ENCODE measurements at places on chromosomes 12 and 14.

DNA sequence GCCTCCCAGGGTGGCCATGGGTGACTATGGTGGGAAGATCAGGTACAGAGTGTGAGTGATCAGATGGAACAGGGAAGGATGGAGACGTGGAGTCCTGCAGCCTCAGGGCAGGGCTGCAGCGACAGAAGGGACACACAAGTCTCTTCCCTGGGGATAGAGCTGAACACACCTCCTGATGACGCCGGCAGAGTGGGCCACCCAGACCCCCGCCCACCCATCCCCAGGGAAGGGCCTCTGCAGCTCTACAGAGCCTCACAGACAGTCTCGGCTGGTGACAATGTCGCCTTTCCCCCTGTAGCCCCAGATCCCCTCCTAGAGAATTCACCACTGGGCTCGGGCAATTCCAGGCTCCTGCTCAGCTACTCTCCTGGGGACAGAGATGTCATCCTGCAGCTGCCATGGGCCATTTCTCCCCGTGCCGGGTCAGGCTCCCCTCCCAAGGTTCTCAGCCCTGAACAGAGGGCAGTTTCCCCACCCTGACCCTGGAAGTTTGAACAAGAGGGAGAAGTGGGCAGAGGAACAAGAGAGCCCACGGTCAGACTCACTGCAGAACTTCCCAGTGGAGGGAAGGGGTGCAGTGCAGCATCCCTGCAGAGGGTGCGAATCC, 115.7 kb downstream of the NCOR2 start:
- peaks cover 5% of the 10 kb centered on the region for H3K4me1 ChIP-seq
- no peaks in the 10 kb centered on the region for H3K27me3 ChIP-seq
- H3K4me3 ChIP-seq, result no peak overlapping the region

- no peaks in the 10 kb centered on the region for H3K36me3 ChIP-seq
- no peak for DNase-seq
- H3K4me1 ChIP-seq, result no peaks in the 10 kb centered on the region
- peak overlapping the region; percentile 7 for H3K27ac ChIP-seq
- H3K4me3 ChIP-seq, result no peak overlapping the region
Measured at GRCh38 chr14:30214461-30215090, 286.9 kb upstream of the PRKD1 start.

DNA sequence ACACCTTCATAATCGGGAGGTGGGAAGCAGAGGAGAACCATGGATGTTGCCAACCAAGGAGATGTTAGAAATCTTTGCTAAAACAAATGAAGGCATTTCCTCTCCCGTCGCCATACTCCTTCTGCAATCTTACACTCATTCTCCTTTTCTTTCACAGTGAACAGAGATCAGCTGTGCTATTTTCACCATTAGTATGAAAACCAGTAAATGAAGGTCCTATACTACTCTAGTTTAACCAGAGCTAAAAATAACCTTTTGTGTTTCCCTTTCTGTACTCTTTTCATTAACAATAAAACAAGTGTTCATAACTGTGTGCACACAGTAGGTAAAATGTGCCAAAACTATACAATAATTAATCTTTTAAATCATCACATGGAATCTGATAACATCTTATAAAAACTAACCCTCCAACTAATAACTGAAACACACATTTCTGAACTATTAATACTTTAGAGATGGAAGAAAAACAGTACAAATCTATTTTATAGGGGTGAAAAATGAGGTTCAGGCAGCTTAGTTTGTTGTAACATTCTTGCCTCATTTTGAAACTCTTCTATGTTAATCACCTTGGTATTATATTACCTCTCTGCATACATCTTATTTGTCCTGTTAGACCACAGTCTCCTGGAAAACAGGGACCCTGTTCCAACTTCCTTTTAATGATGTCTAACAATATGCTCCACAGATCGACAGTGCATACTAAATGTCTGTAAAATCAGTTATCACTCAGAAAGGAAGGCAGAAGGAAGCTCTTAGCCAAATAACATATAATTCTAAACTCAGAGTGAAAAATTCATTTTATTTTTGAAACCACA, 69.5 kb downstream of the SPPL3 start:
- no peaks in the 10 kb centered on the region for H3K36me3 ChIP-seq
- H3K4me3 ChIP-seq, result no peak overlapping the region
- H3K4me1 ChIP-seq, result peaks cover 5% of the 10 kb centered on the region
- no peak for DNase-seq

GRCh38 chr12:98355322-98355721, 160.1 kb upstream of the TMPO start:
- H3K4me3 ChIP-seq, result no peak overlapping the region
- DNase-seq, result no peak
- H3K4me1 ChIP-seq, result no peaks in the 10 kb centered on the region
- no peaks in the 10 kb centered on the region for H3K36me3 ChIP-seq
- H3K27ac ChIP-seq, result no peak overlapping the region

DNA sequence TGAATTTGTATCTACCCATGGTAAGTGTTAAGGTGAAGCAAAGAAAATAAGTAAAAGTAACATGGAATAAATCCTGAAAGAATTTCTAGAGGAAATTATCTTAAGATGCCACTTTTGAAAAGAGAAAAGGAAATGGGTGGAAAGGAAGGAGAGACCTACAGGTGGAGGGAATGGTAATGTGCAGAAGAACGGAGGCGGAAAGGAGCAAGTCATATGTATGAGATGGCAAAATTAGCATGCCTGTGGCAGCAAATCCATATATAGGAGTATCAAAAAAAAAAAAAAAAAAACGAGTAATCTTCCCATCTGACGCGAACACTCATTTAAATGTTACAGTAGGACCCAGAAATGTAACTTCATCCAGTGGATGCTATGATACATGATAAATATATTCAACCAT, 23.0 kb downstream of the OSBPL8 start:
- DNase-seq, result no peak
- H3K27ac ChIP-seq, result no peak overlapping the region
- H3K4me3 ChIP-seq, result no peak overlapping the region
- no peaks in the 10 kb centered on the region for H3K36me3 ChIP-seq
- no peaks in the 10 kb centered on the region for H3K4me1 ChIP-seq

- no peak for DNase-seq
- no peak overlapping the region for H3K27ac ChIP-seq
- H3K36me3 ChIP-seq, result no peaks in the 10 kb centered on the region
- no peaks in the 10 kb centered on the region for H3K27me3 ChIP-seq
- no peaks in the 10 kb centered on the region for H3K4me1 ChIP-seq
Measured at GRCh38 chr12:53759261-53759660, 7.5 kb upstream of the CISTR start.

- no peak for DNase-seq
- H3K36me3 ChIP-seq, result no peaks in the 10 kb centered on the region
- H3K27me3 ChIP-seq, result no peaks in the 10 kb centered on the region
- H3K27ac ChIP-seq, result no peak overlapping the region
Measured at GRCh38 chr14:64841121-64841651, 38.5 kb downstream of the SPTB start.

DNA sequence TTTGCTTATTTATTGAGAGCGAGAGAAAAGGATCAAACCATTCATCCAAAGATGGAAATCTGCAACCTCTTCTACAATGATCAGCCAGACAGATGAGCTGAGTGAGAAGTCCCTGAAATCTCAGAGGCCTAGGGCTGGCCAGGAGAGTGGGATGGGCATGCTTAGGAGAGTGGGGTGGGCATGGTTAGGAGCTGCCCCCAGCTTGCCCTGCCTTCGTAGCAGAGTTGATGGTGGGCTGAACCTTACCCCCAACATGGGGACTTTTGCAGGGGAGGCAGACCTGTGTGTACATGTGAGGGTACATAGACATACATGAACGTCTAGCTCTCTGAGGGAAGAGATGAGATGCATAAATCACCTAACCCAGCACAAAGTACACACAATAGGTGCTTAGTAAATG, 95.7 kb upstream of the ESRRB start:
- no peak for DNase-seq
- no peak overlapping the region for H3K27ac ChIP-seq
- H3K4me3 ChIP-seq, result no peak overlapping the region
- no peaks in the 10 kb centered on the region for H3K4me1 ChIP-seq
- no peaks in the 10 kb centered on the region for H3K27me3 ChIP-seq

GRCh38 chr12:10967409-10967808, 19.3 kb downstream of the TAS2R50 start:
- H3K4me1 ChIP-seq, result no peaks in the 10 kb centered on the region
- H3K36me3 ChIP-seq, result no peaks in the 10 kb centered on the region
- DNase-seq, result no peak
- H3K4me3 ChIP-seq, result no peak overlapping the region

- H3K4me3 ChIP-seq, result no peak overlapping the region
- H3K27ac ChIP-seq, result peak overlapping the region; percentile 68
- H3K36me3 ChIP-seq, result no peaks in the 10 kb centered on the region
- H3K4me1 ChIP-seq, result peaks cover 15% of the 10 kb centered on the region
Measured at GRCh38 chr12:124359671-124360581, 65.0 kb downstream of the RFLNA start.

- H3K27ac ChIP-seq, result no peak overlapping the region
- no peak for DNase-seq
- no peak overlapping the region for H3K4me3 ChIP-seq
- H3K36me3 ChIP-seq, result no peaks in the 10 kb centered on the region
Measured at GRCh38 chr14:85296456-85297210, 233.3 kb upstream of the FLRT2 start.

DNA sequence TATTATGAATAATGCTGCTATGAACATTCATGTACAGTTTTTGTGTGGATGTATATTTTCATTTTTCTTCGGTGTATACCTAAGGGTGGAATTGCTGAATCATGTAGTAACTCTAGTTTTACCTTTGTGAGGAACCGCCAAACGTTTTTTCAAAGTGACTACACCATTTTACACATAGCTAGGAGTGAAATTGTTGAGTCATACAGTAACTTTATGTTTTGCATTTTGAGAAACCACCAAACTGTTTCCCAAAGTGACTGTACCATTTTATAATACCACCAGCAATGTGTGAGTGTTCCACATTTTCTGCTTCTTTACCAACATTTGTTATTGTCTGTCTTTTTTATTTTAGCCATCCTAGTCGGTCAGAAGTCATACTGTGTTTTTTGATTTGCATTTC, 3.1 kb upstream of the TPH2 start:
- no peak overlapping the region for H3K27ac ChIP-seq
- H3K4me1 ChIP-seq, result no peaks in the 10 kb centered on the region
- no peaks in the 10 kb centered on the region for H3K27me3 ChIP-seq
- no peak for DNase-seq

DNA sequence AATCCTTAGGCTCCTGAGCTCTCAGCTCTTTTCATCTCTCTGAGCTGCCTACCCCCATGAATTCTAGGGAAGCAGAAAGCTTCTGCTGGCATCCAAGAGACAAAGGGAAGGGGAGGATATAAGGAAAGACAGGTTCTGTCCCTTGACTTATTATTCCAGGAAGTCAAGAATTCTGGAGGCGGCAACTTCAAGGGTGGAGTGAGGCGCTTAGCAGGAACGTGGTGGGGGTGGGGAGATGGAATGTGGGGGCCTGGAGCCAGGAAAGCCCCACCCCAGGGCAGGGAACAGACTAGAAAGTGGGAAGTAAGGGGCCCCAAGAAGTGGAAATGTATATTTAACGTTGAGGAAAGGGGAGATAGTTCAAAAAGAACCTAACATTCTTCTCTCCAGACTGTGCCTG, 1.4 kb downstream of the CALCOCO1 start:
- no peaks in the 10 kb centered on the region for H3K27me3 ChIP-seq
- H3K36me3 ChIP-seq, result no peaks in the 10 kb centered on the region
- H3K4me1 ChIP-seq, result no peaks in the 10 kb centered on the region
- peak overlapping the region; percentile 59 for H3K4me3 ChIP-seq
- H3K27ac ChIP-seq, result no peak overlapping the region

DNA sequence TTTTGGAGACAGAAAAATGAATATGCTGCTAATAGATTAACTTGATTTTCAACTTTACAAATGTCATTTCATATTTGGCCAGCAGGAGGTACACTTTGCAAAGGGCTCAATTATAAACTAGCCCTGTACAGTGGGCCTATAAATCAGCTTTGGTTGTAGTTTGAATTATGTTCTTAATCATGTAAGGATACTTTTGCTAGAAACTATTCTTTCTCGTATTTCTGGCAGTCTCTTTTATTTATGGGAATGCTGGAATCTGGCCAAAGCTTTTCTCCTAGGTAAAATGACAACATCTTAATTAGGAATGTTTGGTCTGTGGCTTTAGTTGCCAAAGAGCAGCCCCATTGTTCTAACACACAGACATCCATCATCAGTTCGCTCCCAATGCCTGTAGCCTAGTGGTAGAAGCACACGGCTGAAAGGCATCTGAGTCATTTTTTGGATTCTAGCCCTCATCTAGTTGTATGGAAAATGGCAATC, 1322.3 kb upstream of the SEL1L start:
- no peaks in the 10 kb centered on the region for H3K36me3 ChIP-seq
- no peaks in the 10 kb centered on the region for H3K27me3 ChIP-seq
- no peak for DNase-seq
- H3K27ac ChIP-seq, result no peak overlapping the region
- no peak overlapping the region for H3K4me3 ChIP-seq
- H3K4me1 ChIP-seq, result no peaks in the 10 kb centered on the region

DNA sequence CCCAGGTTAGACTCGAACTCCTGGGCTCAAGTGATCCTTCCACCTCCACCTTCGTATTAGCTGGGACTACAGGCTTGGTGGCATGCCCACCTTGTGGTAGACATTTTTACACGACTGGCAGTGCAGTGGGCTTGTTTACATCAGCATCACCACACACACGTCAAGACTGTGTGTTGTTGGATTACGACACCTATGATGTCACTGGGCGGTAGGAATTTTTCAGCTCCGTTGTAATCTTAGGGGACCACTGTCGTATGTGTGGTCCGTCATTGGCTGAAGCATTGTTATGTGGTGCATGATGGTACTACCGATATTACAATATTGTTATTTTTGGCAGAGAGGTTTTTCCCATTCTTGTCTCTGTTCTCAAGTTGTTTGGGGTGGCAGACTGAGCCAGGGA, 50.7 kb downstream of the TSPAN9 start:
- DNase-seq, result no peak
- no peak overlapping the region for H3K27ac ChIP-seq
- no peaks in the 10 kb centered on the region for H3K36me3 ChIP-seq
- no peaks in the 10 kb centered on the region for H3K27me3 ChIP-seq
- H3K4me1 ChIP-seq, result peaks cover 7% of the 10 kb centered on the region
- H3K4me3 ChIP-seq, result no peak overlapping the region

GRCh38 chr12:3529281-3529680, 38.3 kb downstream of the PRMT8 start:
- no peak overlapping the region for H3K27ac ChIP-seq
- no peaks in the 10 kb centered on the region for H3K27me3 ChIP-seq
- no peak overlapping the region for H3K4me3 ChIP-seq
- H3K36me3 ChIP-seq, result no peaks in the 10 kb centered on the region

GRCh38 chr14:93056840-93057585, 58.7 kb downstream of the ITPK1 start:
- H3K27me3 ChIP-seq, result no peaks in the 10 kb centered on the region
- no peaks in the 10 kb centered on the region for H3K4me1 ChIP-seq
- no peak overlapping the region for H3K4me3 ChIP-seq
- H3K27ac ChIP-seq, result no peak overlapping the region
- no peak for DNase-seq
